Left cardiac atrium (tissue), 4 donors: ENCODE measurements at places on chromosomes 6 and 20. TPM values are rescaled to one million over a fixed set of nuclear protein-coding genes. Genes with fewer than 3 reads are reported as not detected.

BPIFA1 gene
- total RNA-seq, result not detected

HLA-DRA gene
- 94.5 TPM for total RNA-seq

HSPA12B gene
- total RNA-seq, result 19.3 TPM

EFCAB8 gene
- not detected for total RNA-seq

PSMB8 gene
- total RNA-seq, result 30.2 TPM

TSHZ2 gene
- 12.0 TPM for total RNA-seq

ZMYND8 gene
- total RNA-seq, result 27.5 TPM

GJA10 gene
- not detected for total RNA-seq

C20orf204 gene
- 1.0 TPM for total RNA-seq

CSNK2B gene
- total RNA-seq, result 84.8 TPM

TMEM244 gene
- not detected for total RNA-seq

NHSL1 gene
- total RNA-seq, result 45.1 TPM

TLDC2 gene
- total RNA-seq, result 0.18 TPM

OVOL2 gene
- total RNA-seq, result not detected

DNA sequence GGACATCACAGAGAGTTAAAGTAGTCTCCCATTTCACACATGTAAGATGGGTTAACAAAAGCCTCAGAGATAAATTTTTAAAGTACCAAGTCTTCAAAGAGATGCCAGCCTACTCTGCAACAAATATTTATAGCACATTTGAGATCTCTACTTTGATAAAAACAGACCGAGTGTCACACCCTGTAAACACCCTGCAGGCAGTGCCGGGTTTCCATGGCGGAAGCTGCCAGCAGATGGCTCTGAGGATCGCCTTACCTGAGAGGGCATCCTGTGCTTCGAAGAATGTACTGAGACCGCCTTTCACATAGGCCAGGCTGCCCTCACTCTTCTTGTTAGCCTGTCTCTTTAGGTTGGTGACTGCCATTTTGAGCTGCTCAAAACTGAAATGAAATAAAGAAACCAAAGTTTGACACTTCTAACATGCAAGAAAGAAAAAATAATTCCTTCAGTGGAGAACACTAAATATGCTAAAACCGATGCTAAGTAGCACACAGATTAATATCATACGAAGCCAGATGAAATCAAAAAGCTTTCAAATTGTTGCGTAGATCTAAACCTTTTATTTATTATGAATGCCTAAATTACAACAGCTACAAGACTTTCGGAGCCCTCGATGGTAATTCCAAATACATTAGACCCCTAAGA, 39.3 kb downstream of the HUS1B start:
- DNase-seq, result no peak

DNA sequence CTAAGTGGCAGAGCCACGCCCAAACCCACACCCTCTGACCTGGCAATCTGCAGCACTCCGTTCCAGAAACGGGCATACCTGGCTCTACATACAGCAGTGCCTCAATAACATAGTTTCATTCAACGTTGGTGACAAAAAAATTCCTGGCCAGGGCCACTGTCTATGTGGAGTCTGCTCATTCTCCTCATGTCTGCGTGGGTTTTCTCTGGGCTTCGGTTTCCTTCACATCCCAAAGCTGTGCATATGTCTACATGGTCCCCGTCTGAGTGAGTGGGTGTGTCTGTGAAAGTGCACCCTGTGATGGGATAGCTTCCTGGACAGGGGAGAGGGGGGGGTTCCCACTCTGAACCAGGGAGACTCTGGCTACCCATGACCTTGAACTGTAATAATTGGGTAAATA, 2.1 kb downstream of the KIAA0319 start:
- DNase-seq, result no peak

- DNase-seq, result no peak
Measured at GRCh38 chr6:71720705-71721104, 165.6 kb upstream of the RIMS1 start.

DNA sequence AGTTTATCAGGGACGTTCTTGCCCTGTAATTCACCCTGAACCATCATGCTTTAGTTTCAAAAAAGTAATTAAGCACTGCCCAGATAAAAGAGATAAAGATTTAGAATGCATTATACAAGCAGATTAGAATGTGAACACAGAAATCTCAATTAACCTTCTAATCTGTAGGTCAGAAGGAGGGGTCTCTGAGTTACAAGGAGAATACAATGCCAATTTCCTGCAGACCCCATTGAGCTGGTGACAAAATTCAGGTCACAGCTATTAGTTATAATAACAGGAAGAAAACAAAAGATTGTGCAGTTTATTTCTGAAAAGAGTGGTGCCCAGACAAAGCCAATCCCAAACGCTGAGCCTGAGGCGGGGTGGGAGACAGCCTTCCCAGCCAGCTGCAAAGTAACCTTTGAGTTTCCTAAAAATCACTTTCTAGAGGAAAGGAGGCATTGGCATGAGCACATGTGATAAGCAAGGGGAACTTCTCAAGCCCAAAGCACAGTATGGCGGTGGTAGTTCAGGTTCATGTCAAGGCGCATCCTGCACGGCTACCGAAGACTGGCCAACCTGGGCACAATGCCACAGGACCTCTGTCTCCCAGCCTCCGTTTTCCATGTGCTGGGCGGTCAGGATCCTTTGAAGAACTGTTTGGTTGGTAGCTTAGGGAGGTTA, 192.5 kb downstream of the TTLL2 start:
- no peak for DNase-seq

DNA sequence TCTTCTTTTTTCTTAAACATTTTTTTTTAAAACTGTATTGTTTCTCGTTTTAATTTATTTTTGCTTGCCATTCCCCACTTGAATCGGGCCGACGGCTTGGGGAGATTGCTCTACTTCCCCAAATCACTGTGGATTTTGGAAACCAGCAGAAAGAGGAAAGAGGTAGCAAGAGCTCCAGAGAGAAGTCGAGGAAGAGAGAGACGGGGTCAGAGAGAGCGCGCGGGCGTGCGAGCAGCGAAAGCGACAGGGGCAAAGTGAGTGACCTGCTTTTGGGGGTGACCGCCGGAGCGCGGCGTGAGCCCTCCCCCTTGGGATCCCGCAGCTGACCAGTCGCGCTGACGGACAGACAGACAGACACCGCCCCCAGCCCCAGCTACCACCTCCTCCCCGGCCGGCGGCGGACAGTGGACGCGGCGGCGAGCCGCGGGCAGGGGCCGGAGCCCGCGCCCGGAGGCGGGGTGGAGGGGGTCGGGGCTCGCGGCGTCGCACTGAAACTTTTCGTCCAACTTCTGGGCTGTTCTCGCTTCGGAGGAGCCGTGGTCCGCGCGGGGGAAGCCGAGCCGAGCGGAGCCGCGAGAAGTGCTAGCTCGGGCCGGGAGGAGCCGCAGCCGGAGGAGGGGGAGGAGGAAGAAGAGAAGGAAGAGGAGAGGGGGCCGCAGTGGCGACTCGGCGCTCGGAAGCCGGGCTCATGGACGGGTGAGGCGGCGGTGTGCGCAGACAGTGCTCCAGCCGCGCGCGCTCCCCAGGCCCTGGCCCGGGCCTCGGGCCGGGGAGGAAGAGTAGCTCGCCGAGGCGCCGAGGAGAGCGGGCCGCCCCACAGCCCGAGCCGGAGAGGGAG, 580 bp downstream of the VEGFA start:
- peak; percentile 79 for DNase-seq

GRCh38 chr6:80872199-80872950, 765.9 kb downstream of the BCKDHB start:
- peak; percentile 15 for DNase-seq

DNA sequence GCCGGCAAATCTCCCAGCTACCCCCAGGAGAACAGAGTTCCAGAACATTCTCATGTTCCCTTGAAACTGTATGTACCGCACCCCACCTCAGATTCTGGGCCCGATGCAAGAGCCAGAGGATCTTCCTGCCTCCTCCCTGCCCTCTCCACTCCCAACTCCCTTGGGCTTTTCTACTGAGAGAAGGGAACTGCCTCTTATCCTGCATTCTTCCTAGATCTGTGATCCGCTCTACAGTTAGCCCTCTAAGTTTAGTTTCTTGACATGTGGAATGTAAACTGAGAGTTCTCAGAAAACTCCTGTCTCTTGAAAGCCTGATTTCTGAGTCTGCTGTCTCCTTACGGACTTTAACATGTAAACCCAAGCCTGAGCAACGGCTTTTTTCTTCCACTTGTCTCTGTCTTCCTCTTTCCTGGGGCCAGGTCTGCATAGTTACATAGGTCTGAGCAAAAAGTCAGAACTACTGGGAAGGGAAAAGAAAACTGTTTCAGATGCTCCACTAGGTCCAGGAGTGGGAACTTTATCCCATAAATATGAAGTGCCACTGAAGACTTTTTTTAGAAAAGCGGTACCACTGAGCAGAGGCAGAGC, 86.5 kb upstream of the TNFAIP3 start:
- DNase-seq, result no peak

DNA sequence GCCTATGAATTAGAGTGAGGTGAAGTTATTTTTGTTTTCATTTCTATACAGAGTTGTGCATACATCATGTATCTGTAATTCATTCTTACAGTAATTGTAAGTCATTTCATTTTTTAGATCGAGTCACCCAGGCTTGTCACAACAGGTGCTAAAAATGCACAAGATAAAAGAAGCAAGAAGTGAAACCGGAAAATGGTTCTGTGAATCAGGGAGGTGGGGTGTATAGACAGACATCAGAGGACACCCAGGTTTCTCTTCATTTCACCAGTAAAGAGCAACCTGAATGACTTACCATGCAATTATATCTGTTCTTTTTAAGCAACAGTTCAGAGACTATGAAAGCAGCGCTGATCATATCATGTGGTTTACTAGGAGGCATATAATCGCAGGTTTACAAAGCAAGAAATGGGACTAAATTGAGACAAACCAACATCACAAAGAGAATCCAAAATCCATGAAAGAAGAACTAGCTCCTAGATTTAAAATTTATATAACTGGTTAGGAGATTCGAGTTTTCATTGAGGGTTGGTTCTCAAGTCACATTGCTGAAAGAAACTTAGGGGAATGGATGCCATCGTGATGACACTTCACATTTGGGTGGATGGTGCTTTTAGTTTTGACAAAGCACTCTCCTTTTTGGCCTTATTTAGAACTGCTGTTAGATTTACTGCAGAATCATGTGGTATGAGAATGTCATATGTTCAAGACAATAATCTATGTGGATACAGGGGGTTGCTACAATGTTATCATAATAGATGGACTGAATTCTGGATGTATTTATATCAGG, 27.9 kb upstream of the TBC1D7 start:
- DNase-seq, result no peak

- DNase-seq, result peak; percentile 92
Measured at GRCh38 chr6:108559097-108559883, 1.4 kb upstream of the FOXO3 start.

- DNase-seq, result no peak
Measured at GRCh38 chr20:10313701-10314100, 95.1 kb downstream of the SNAP25 start.

GRCh38 chr20:8476021-8476420, 344.0 kb downstream of the PLCB1 start:
- no peak for DNase-seq

GRCh38 chr20:57667388-57667787, 42.4 kb downstream of the PMEPA1 start:
- peak; percentile 7 for DNase-seq

DNA sequence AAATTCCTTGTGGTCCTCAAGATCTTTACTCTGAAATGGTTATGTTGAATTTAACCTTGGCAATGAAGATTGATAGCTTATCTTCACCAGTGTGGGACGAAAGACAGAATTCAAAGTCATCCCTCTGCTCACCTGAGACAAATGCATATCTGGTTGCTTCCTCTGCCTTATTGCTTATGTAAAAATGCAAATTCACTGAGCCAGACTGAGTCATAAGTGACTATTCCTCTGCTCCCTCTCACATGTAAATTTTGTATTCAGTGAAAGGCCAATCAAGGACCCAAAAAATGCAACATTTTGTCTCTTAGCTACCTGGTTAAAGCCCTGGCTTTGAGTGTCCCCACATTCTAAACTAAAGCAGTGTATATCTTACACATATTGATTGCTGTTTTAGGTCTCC, 593.1 kb upstream of the GJE1 start:
- no peak for DNase-seq

GRCh38 chr6:161151059-161151645, 122.7 kb downstream of the AGPAT4 start:
- no peak for DNase-seq

- DNase-seq, result no peak
Measured at GRCh38 chr6:5099537-5099936, 14.4 kb downstream of the PPP1R3G start.

DNA sequence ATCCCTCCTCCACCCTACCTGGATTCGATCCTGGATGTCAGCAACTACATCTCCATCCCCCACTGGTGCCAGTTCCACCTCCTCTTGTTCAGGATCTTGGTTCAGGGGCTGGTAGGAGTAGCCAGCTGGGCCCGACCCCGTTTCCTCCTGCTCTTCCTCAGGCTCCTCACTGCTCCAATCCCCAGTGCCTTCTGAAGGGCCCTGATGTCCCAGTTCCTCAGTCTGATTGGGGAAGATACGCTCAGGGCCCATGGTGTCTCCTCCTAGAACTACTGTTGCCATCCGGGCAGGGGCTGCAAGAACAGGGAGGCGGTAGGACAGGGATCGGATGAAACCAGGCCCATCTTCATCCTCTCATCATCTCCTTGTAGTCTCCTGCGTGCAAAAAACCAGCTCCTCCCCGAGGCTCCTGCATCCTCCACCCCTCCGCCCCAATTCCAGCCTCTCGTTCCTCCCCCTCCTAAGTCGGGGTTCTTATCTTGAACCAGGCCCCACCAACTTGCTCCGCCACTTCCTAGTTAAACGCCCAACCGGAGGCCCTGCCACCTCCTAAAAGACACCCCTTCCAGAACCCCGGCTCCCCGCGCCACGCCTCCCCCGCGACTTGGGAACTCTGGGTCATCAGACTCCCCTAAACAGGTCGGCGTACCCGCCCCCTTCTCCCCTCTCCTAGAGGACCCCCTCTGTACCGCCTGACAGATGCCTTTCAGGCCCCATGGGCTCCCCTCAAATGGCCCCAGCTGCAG, 476 bp downstream of the MEA1 start:
- DNase-seq, result no peak

- no peak for DNase-seq
Measured at GRCh38 chr6:150673720-150674346, 74.1 kb downstream of the PLEKHG1 start.

DNA sequence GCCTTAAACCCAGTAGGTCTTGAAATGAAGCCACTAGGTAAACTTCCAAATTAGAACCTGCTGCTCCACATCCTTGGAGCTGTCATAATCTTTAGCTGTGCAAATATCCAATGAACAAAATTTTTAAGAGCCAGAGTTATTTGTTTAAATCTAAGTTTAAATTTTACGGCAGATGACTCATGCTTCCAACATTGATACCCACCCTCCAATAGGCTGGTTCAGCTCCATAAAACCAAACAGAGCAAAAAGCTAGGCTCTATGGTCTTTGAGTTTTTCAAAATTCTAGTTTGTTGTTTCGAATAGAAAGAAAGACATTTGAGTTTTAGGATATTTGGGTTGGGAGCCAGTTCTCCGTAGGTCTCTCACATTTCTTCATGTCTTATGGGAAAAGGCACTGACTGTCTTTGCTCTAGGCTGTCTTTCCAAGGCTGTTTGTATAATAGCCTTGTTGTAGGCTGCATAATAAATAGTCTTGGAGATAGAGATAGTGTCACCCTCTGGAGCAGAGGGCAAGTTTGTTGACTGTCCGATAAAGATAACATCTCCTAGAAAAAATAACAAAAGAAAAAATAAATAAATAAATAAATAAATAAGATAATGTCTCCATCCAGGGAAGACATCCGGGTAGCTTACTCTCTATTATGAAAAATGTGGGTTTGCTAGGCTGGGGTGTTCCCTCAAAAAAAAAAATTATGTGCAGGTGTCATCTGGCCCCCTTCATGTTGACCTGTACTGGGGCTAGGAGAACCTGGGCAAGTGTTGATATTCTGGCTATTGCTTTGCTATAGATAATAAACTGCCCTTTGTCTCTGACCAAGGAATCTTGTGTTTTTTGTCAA, 36.5 kb downstream of the SLC2A12 start:
- DNase-seq, result no peak
